ENCODE measurements at places on chromosomes 12 and 14.

DNA sequence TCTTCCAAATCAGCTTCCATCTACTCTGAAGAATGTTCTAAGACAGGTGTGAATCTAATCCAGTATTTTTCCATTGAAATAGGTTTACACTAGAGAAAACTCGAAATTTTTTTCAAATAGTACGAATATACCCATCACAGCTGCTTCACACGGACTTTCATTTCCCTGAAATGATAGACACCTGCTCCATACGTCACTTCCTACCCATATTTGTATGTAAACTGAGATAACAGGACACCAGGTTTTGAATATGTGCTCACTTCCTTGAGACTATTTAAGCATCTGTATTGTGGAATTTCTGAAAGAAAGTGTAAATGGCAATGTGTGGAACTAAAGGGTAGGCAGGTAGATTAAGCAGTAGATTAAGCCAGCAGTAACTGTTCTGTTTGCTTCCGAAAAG is 13.4 kb upstream of the ITPR2 start:
- no peak for DNase-seq

GRCh38 chr12:15774819-15775218 is 14.4 kb downstream of the EPS8 start:
- DNase-seq = no peak

DNA sequence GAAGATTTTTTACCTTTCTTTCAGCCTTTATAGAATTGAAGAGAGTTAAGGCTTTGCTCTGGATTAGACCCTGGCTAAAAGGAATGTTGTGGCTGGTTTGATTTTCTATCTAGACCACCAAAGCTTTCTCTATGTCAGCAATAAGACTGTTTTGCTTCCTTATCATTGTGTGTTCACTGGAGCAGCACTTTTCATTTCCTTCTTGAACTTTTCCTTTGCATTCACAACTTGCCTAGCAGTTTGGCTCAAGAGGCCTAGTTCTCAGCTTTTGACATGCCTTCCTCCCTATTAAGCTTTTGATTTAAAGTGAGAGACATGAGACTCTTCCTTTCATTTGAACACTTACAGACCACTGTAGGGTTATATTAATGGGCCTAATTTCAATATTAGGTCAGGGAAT is 64.1 kb upstream of the USP15 start:
- no peak for DNase-seq

- no peak for DNase-seq
Measured at GRCh38 chr12:12224240-12224940, 42.5 kb downstream of the LRP6 start.

DNA sequence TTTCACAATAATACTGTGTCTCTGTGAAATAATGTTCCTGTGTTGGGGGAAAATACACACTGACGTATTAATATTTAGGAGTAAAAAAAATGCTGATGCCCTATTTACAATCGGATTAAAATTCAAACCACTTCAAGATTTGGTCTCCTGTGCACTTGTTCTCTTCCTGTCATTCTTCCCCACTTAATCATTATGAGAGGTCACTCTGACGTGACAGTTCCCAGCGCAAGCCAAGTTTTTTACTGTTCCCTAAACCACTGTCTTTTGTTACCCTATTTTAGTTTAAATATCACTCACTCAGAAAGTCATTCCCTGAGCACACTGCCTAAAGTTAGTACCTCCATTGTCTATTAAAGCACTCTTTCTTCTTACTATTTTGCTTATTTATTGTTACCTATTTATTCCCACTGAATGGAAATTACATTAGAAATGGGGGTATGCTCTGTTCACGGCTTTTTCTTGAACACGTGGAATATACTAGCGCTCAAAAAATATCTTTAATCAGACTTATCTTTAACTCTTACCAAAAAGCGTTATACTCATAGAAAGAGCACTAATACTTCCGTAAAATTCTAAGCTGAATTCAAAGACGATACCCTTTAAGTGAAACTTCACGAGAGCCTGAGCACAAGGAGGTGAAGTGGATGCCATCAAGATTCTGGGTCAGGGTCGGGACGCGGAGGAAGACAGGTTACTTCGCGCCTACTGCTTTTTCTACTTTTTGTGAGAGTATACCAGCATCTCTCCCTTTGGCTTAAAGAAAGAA is 670 bp upstream of the PSMA3 start:
- no peak for DNase-seq

DNA sequence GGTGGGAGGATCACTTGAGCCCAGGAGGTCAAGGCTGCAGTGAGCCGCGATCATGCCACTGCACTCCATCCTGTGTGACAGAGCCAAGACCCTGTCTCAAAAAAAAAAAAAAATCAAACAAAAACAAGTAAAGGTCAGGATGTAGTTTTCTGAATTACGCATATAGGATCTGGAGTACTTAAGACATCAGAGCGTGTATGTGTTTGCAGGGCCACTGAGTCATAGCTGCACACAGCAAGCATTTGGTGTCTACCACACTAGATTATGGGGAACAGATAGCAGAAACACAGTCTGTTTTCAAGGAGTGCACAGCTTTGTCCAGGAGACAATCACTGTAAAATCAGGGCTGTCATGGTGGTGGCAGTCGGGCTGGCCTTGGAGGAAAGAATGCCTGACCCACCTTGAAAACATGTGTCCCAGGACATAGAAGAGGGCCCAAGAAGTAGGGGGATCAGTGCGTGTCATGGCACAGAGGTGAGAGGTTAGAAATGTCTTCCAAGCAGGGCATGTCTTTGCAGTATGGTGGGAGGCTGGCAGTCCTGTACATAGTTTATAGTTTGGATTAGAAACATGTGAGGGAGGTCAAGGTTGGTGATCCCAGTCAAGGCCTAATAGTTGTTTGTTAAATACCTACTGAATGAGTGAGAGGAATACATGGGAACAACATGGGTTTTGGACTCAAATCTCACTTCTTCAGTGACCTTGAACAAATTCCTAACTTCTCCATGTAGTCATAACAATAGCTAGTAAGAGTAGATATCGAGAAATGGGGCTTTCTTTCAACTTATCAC is 23.6 kb upstream of the C12orf71 start:
- DNase-seq = no peak

DNA sequence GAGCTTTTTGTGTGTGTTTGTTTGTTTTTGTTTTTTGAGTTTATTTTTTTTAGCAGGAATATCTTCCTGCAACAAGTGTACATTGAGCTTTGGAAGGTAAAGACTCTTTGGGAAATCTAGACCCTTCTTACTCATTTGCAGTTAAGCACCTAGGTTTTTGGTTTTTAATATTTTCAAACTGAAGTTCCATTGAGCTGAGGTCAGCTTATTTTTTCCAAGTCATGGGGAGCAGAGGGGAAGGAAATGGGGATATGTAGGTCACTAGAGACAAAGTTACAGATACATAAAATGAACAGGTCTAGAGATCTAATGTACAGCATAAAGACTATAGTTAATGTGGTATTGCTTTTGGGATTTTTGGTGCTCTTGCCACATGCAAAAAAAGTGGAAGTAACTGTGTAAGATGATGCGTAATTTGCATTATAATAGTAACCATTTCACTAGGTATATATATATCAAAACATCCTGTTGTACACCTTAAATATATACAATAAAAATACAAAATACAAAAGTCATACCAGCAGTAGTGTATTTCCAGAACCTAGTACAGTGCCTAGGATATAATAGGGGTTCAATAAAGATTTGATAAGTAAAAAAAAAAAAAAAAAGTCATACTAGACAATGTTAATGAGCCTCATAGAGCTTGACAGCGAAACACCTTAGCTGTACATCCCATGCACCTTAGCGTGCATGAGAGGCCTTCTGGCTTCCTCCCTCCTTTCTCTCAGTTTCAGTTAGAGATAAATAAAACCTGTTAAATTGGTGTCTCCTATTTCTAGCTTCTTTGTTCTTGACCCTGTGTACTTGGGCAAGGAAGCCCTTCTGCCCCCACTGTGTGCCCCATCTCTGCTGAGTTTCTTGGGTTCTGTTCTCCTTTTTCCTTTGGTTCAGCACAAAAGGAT is 22.7 kb downstream of the CGRRF1 start:
- DNase-seq = no peak

GRCh38 chr12:95674163-95674562 is 116.4 kb downstream of the NTN4 start:
- no peak for DNase-seq

DNA sequence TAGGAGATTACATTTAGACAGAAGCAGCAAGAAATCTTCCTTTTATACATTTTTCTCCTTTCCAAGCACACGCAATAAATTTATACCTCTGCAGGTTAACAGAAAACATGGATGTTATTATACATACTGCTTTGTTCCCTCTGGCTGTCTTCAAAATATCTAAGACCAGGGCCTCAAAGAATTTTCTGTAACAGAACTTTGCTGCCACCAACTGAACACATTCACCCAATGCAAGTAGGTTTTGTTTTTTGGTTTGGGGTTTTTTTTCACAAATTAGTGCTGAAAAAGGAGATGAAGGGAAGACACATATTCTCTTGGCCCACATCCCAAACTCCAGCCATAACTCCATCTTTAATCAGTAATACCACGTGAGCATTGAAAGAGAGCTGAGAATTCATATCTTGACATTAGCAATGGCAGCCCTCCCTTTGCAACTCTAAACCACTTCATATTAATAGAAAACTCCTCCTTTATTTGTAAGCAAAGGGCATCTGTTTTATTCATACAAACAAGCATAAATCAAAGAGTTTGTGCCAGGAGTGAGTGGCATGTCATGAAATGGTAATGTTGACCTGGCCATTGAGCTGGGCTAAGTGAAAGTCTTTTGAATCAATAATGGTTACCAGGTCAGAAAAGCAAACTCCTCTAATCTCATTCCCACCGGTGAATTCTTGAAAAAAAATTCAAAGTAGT is 150.8 kb upstream of the FSCB start:
- DNase-seq = no peak

DNA sequence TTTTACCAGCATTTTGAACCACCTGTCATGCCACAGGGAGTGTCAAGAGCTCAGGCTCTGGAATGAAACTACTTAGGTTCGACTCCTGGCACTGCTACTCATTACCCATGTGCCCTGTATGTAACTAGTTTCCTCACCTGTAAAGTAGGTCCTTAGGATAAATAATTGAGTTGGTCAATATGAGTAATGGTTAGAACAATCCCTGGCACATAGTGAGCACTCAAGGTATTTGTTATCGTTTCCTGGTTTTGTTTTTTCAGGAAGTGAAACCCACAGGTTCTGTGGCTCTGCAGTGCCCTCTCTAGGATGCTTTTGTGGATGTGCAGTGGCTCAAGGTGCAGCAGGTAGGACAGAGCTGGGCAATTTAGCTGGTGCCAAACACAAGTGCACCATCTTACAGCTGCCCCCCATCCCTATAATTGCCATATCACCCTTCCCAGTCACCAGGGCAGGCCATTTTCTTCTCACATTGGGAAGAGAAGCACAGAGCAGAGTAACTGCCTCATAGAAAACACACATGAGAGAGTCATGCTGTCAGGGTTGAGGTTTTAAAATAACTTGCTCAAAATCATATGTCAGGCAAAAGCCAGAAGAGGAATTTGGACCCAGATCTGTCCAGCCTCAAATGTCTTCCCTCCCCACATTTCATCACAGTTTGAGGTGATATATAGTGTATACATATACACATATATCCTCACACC is 297.5 kb downstream of the RPAP3 start:
- DNase-seq = no peak

DNA sequence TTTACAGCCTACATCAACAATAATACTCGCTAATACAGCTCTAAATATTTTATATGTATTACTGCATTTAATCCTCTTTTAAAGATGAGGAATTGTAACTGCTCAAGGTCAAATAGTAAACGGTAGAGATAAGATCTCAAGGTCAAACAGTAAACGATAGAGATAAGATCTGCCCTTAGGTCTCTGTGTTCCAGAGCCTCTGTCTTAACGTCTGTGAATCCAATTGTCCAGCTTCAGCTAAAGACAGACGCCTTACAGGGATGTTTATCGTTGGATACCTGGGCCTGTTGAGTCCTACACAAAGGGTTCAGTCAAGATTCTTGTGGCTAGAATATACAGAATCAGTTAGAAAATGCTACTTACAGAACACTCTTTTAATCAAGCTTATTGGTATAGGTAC is 20.0 kb downstream of the PYGL start:
- DNase-seq = no peak

DNA sequence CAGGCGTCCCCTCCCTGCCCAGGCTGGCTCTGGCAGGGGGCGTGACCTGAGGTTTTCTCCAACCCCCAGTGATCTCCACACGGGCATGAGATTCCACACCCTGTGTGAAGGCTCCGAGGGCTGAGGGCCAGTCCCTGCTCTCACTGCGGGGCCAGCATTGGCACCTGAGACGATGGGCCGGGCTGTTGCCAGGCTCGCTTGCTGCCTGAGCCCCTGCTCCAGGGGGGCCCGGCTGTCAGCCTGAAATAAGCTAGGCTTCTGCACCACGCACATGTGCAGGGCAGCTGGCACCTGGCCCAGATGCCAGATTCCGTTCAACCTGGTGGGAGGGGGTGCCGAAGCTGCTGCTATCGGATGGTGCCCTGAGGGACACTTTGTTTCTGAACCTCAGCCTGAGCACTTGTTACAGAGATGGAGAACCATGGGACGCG is 196.5 kb upstream of the PRMT8 start:
- DNase-seq = no peak

DNA sequence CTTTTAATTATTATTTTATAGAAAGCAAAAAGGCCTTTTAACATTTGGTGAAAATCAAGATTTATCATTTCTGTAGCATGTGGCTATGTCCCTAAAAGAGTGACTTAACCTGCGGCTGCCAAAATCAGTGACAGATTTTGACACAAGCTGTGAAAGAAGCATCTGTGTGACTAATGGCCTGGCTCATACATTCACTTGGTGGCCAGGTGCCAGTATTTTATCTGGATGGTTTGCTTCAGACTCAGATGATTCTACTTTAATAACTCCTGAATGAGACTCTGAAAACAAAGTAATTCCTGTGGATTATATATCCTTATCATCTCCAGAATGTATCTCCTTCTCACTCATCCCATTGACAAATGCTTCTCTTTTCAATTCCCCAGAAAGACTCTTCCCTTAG is 103.0 kb downstream of the FSCB start:
- DNase-seq = no peak

GRCh38 chr14:54589076-54589475 is 22.1 kb downstream of the SAMD4A start:
- no peak for DNase-seq

GRCh38 chr12:109029411-109029810 is 8.5 kb upstream of the SVOP start:
- DNase-seq = no peak

DNA sequence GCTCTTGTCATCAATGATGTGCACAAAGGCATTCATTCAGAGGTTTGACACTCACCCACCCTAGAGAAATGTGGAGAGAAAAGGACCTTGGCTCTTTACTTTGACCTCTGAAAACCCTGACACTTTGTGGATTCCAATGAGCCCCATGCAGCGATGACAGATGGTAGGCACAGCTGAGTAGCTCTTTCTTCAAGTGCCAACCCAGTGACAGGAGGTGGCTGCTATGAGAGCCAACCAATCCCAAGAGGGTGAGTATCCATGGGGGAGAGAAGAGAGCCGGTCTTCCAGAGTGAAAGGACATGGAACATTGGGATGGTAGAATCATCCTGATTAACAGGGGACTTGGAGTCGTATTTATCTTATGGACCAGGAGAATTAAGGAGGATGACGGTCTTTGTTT is 17.8 kb downstream of the SLC8A3 start:
- no peak for DNase-seq

- no peak for DNase-seq
Measured at GRCh38 chr12:126915309-126915708, 1351.7 kb upstream of the TMEM132C start.
